DMS 273 treated with DMSO at 0.1 percent for 48 hours (cell line): ENCODE measurements at places on chromosomes 2 and 18.

- DNase-seq, result no peak
Measured at GRCh38 chr2:53939656-53940055, 31.1 kb downstream of the PSME4 start.

DNA sequence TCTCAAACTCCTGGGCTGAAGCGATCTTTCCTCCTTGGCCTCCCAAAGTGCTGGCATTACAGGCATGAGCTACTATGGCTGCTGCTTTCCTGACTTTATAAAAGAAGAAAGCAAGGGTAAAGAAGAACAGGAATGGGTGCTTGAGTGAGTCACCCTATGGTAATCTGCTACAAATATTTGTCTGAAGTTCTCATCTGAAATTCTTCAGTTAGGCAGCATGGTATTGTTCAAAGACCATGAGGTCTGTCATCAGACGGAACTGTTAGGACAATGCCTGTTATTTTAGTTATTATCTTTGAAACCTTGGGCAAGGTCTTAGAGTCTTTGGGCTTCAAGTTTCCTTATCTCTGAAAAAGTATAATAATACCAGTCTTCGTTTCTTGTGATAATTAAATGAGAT lies 695.8 kb downstream of the RNF144A start:
- DNase-seq, result no peak

- no peak for DNase-seq
Measured at GRCh38 chr2:42974169-42974720, 181.9 kb upstream of the HAAO start.

DNA sequence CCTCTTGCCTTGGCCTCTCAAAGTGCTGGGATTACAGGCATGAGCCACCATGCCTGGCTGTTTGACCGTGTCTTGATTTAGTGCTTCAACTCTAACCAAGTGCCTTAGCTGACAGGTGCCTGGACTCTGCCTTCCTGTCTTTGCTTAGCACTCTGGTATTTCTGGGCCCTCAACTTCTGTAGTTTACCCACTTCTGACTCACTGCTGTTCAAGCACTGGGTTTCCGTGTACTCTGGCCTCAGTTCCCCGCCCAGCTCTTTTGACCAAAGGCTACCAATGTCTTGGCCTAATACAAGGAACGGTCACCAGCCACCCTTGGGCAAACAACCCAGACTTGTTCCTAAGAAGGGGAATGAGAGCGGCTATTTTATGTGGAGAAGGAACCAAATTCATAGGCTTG lies 35.7 kb upstream of the CABLES1 start:
- no peak for DNase-seq

- no peak for DNase-seq
Measured at GRCh38 chr18:32424696-32425095, 46.0 kb downstream of the GAREM1 start.

DNA sequence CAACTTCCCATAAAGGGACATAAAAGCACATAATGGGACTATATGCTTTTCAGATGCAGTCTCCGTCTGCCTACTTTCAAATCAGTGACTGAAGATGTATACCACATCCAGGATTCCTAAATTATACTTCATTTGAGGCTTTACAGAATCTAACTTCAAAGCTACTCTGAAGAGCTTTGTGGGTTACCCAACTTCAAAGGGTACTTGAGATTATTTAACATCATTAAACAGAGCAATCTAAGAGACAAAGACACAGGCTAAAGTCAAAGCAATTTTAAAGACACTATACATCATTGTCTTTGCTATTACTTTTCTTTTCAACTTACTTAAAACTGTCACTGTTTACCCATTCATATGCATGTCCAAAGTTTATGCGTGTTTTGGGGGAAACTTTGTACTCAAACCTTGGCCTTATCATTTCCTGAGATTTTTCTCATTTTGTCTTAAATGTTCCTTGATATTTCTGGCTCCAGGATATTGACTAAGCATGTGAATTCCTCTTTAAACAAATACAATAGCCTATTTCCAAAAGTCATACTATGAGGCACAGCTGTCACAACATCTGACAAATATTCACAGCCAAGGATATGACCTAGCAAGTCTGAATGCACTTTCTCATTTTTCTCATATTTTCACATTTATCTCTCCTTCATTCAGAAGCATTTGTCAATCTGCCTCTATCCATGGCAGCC lies 1985.1 kb upstream of the PIK3C3 start:
- DNase-seq, result no peak

DNA sequence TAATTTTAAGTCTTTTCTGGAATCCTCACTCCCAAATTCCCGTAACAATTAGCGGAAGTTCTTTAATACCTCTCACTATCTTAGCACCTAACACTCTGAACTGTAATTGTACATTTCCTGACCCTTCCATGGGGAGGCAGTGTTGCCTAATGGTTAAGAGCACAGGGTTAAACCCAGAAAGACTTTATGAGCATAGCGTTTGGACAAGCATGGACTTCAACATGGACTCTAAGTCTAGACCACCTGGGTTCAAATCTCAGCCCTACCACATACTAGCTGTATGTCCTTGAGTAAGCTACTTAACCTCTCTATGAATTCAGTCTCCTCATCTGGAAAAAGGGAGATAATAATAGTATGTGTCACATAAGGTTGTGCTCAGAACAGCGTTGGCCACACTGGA lies 13.0 kb downstream of the ANTXR1 start:
- DNase-seq, result no peak

DNA sequence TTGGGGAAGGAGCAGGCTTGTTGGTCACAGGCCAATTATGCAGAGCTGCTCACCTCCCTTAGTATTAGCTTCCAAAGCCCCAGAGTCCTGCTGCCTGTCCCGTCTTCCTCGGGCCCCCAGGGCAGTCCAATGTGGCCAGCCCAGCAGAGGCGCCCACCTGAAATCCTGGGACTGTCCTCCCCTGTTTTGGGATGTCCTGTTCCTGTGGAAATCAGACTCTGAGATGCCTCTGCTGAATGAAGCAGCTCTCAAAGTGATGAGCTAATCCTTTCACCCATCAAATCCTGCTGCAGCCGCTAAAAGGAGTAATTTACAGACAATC lies 105.3 kb downstream of the CABLES1 start:
- no peak for DNase-seq

GRCh38 chr2:212894026-212894425 lies 257.4 kb downstream of the IKZF2 start:
- DNase-seq, result no peak

DNA sequence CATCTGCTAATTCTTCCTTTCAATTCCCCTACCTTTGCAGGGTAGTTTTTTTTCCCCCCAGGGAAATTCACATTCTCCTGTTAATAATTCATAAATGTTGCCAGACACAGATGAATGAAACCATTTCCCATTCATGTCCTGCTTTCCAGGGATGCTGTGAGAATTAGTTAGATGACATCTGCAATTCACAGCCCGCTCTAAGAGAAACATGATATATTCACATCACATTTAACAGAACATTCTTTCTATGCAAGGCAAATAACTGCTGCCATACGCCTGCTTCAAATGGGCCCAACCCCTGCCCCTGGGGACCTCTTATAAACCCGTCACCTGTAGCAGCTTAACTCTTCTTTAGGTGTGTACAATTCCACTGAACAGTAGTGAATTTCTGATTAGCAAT lies 110.6 kb upstream of the CTAGE1 start:
- DNase-seq, result no peak

DNA sequence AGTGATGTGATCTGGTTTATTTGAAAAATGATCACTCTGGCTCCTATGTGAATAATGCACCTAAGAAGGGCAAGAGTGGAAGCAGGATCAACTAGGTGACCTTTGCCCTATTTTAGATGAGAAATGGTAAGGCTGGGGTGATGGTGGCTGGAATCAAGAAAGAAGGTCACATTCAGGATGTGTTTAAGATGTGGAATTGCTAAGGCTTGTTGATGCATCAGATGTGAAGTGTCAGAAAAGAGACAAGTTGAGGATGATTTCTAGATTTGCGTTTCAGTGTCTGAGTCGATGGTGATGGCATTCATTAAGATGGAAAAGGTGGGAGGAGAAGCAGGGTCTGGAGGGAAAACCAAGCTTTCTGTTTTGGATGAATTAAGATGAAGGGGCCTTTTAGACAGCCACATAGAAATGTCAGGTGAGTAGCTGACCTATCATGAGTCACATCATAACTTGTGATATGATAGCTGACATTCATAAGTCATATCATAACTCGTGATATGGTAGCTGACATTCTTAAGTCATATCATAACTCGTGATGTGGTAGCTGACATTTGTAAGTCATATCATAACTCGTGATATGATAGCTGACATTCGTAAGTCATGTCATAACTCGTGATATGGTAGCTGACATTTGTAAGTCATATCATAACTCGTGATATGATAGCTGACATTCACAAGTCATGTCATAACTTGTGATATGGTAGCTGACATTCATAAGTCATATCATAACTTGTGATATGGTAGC lies 101.2 kb upstream of the SEC11C start:
- no peak for DNase-seq

DNA sequence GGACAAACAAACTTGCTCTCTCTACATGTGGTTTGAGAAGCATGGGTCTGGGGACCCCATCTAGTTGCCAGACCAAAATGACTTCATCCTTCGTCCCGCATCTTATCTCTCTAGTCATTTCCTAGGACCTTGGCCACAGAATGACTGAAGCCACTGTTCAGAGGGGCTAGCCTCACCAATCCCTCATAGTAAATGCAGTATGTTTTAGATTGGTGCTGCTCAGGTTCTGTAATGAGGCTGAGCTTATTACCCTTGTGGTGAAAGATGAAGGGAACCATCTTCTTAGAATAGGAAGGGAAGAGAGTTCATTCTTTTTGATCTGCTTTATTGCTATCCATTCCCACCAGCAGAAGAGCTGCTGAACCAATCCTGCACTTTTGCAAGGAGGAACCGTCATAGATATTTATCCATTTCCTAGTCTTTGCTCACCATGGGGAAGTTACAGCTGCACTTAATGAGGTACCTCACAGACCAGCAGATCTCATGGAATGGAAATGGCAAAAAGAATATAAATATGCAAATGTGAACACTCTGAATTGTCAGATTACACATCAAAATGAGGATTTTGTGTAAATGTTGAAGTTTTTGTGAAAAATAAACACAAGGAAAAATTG lies 436.7 kb downstream of the LPIN1 start:
- DNase-seq, result no peak

DNA sequence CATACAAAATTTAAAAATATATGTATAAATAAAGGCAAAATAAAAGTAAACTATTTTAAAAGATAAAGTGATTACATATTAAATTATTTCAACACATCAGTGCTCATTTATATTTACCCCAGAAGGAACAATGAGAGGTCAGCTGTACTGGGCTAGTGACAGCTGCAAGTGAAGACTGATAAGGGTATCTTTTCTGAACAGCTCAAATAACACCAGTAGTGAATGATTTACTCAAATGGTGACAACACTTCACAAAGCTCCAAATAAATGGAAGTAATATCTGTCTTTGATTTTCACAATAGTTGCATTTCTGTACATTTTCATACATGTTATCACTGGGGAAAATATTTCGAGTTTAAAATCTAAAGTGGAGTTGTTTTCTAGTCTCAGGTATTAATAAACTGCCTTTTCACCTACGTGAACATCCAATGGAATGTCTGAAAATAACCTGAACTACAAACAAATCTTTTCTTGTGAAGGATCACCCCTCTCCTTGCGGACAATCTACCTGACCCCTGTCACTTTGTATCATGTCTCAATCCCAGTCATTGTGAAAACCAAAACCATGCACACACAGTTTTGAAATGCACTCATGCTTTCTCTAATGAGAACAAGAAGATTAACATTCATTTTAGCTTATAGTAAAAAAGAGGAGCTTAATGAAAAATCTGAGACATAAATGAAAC lies 1928.8 kb upstream of the CELF4 start:
- DNase-seq, result no peak

GRCh38 chr2:233208382-233209116 lies 42.9 kb upstream of the ATG16L1 start:
- DNase-seq, result no peak

GRCh38 chr18:57207124-57207916 lies 60.4 kb downstream of the BOD1L2 start:
- DNase-seq, result no peak
